ENCODE measurements at places on chromosomes 3 and 15.

DNA sequence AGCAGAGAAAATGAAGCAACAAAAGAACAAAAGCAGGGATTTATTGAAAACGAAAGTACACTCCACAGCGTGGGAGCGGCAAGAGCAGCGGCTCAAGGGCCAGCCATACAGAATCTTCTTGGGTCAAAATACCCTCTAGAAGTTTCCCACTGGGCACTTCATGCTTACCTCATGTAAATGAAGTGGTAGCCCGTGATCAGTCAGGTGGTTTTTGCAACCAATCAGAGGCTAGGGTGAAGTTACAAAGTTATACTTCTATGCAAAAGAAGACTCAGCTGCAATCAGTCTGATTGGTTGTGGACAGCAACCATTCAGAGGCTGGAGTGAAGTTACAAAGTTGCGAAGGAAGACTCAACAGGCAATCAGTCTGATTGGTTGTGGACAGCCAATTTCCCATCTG is 37.8 kb upstream of the TRH start:
- DNase-seq, result peak; percentile 36

GRCh38 chr3:52019352-52020080 is 23.8 kb upstream of the RPL29 start:
- DNase-seq, result no peak

- no peak for DNase-seq
Measured at GRCh38 chr3:133926736-133927539, 31.3 kb upstream of the RAB6B start.

DNA sequence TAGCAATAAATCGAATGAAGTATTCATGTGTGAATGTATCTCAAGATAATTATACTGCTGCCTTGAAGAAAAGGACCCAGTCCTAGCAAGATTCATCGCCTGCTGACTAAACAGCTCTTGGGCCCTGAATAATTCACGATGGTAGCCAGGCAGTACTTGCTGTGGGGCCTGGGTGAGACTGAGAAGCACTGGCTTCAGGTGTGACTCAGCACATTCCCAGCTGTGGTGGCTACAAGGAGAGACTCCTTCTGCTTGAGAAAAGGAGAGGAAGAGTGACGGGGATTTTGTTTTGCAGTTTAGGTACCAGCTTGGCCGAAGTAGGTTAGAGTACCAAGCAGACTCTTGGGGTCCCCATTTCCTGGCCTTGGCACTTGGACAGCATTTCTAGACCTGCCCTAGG is 47.6 kb upstream of the CD200R1L start:
- no peak for DNase-seq

DNA sequence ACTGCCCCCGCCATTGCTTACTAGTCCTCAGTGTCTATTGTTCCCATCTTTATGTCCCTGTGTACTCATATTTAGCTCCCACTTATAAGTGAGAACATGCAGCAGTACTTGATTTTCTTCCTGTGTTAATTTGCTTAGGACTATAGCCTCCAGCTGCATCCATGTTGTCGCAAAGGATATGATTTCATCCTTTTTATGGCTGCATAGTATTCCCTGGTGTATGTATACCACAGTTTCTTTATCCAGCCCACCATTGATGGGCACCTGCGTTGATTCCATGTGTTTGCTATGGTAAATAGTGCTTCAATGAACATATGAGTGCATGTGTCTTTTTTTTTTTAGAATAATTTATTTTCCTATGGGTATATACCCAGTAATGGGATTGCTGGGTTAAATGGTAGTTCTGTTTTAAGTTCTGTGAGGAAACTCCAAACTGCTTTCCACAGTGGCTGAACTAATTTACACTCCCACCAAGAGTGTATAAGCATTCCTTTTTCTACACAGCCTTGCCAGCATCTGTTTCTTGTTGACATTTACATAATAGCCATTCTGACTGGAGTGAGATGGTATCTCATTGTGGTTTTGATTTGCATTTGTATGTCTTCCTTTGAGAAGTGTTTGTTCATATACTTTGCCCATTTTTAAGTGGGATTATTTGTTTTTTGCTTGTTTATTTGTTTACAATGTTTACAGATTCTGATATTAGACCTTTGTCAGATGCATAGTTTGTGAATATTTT is 53.7 kb downstream of the GALK2 start:
- DNase-seq, result no peak

DNA sequence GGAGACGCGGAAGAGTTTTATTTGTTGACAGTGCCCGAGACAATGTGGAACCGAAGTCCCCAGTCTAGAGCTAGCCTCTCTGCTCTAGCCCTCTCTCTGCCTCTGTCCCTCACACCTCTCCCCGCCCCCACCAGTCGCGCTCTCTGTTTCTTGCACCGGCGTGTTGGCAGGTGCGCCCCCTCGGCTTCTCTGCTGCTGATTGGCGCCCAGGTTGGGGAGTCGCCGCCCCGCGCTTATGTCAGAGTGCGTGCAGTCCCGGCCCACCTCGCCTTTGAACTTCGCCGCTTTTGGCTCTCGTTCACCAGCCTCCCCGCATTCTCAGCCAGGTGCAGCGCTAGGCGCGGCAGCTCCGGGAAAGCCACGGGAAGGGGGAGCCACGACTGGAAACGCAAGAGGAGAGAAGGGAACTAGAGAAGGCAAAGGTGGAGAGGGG is at the start of gene SOX14:
SOX14 (plus strand) TSS at position 315 of the 433 bp plus-strand sequence. CDS start 470 bp downstream, outside the sequence.
- DNase-seq, result no peak

- DNase-seq, result no peak
Measured at GRCh38 chr15:96428742-96429141, 98.2 kb downstream of the NR2F2 start.

DNA sequence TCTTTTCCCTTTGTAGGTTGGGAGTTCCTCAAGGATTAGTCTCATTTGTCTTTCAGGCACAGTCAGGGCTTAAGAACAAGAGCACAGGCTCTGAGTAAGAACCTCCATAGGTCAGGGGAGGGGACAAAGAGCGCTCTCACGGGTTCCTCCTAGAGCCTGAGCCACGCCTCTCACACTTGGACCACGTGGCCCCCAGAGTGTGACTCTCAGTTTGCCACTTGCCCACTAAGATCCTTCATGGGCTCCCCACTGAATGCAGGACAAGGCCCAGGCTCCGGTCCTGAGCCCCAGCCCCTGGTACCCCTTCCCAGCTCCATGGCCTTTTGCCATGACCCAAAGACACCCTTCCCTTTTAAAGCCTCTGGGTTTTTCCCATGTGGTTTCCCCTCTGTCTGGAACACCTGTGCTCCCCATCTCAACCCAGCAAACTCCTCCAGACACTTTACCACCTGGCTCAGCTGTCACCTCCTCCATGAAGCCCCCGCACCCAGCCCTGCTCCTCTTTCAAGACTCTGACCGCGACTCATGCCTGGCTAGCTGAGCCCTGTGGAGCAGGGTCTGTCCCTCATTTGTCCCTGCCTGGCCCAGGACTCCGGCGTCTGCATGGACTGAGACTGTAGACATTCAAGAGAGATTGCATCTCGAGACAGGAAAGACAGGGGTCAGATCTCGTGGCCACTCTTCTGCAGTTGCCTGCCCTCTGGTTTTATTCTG is 32.7 kb downstream of the IQSEC1 start:
- DNase-seq, result peak; percentile 83

GRCh38 chr3:9966841-9967240 is 14.6 kb upstream of the PRRT3 start:
- DNase-seq, result no peak

GRCh38 chr3:142947799-142948575 is 15.5 kb downstream of the PAQR9 start:
- no peak for DNase-seq

GRCh38 chr3:134020135-134020680 is 9.5 kb downstream of the SLCO2A1 start:
- no peak for DNase-seq

- DNase-seq, result no peak
Measured at GRCh38 chr3:193010191-193010590, 92.5 kb upstream of the MB21D2 start.

GRCh38 chr15:50077651-50078050 is 41.4 kb downstream of the ATP8B4 start:
- no peak for DNase-seq
